Putamen (tissue), 1 donor: ENCODE measurements at places on chromosomes 12 and 14.

DNA sequence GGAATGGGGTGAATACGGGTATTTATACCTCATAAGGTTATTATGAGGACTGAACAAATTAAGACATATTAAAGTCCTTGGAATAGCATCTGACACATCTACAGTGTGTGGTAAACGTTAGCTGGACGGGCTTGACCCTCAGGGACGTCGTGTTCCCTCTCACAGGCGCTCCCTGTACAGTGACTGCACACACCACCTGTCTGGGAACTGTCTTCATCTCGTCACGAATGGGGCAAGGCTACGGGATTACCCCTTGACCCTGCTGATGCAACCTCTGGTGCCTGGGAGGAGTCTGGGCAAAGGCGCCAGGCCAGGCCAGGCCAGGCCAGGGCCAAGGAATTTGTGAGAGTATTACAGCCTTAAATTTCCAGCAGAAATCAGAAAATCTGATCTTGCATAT lies 191.1 kb downstream of the CALM1 start:
- no peak for DNase-seq

DNA sequence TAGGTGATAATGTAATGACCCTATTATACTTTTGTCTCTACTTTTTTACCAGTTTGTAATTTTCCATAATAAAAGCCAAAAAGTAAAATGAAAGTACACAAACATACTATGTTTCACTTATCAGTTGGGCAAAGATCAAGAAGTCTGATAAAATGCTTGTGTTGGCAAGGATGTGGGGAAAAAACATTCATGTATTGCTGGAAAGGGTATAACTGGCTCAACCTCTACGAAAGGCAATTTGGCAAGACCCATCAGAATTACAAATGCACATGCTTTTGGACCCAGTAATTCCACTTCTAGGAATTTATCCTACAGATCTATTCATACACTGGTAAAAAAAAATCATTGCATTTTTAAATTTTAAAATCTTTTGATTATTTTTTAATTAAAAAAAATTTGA lies 68.0 kb downstream of the SPTB start:
- DNase-seq: no peak

- no peak for DNase-seq
Measured at GRCh38 chr12:80135624-80136023, 36.3 kb downstream of the OTOGL start.

DNA sequence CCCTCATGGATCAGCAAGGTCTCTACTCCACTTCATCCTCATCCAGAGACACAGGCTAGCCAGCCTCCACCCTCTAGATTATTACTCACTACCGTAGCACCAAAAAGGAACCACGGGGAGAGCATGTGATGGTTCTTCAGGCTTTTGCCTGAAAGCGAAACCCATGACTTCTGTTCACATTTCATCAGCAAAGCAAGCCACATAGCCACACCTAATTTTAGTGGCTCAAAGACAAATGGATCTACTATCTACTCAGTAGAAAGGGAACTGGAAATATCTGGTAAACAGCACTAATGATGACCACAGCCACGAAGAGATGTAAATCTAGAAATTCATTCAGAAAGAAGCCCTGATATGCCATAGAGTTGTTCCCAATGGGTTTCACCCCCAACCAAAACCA lies 51.4 kb downstream of the VCPKMT start:
- DNase-seq: peak; percentile 30

GRCh38 chr12:41512497-41512896 lies 324.4 kb downstream of the PDZRN4 start:
- no peak for DNase-seq

GRCh38 chr14:55583942-55584468 lies 4.0 kb downstream of the KTN1 start:
- no peak for DNase-seq

DNA sequence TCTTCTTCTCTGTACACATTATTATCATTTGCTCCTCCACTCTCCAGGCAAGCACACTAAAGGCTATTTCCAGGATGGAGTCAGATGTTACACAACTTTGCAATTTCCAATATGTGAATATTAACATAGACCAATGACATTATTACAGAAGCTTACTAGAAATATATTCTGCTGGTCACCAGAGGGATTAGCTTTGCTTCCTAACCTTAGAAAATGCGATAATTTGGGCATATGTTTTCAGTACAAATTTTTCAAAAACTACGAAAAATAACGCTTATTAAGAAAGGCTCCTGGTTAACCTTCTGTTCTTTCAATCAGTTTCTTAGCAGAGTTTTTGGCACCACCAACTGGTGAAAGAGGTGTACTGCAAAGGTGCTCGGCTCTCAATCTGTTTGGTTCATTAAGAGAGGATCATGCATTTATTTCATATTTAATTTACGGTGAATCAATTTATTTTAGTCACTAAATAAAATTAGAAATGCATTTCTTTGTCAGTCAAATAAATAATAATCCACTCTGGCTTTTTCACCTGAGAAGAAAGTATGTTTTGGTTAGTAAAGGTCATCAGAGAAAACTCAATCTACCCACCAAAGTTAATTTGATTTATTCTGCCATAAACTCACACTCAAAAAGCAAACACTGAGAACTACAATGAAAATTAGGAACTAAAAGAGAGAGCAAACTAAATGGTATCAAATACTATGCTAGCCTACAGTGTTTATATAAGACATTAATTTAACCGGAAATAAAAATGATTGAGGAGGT lies 39.2 kb downstream of the EFCAB11 start:
- DNase-seq: peak; percentile 75

DNA sequence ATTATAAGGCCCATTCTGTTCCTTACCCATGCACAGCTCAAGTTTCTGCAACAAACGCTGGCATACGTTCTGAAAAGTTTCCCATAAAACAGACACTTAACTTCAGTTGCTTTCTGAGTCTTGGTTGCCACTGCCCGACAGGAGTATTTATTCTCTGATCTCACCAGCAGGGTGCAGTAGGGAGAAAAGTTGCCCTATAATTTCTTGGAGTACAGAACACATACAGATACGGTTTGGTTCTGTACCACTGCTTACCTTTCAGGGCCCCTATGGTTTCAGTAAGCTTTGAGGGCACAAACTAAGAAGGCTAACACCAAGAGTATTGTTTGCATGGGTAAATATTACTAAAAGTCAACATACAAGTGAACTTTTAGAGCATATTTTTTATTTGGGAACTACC lies 77.9 kb downstream of the SPATA7 start:
- DNase-seq: no peak

DNA sequence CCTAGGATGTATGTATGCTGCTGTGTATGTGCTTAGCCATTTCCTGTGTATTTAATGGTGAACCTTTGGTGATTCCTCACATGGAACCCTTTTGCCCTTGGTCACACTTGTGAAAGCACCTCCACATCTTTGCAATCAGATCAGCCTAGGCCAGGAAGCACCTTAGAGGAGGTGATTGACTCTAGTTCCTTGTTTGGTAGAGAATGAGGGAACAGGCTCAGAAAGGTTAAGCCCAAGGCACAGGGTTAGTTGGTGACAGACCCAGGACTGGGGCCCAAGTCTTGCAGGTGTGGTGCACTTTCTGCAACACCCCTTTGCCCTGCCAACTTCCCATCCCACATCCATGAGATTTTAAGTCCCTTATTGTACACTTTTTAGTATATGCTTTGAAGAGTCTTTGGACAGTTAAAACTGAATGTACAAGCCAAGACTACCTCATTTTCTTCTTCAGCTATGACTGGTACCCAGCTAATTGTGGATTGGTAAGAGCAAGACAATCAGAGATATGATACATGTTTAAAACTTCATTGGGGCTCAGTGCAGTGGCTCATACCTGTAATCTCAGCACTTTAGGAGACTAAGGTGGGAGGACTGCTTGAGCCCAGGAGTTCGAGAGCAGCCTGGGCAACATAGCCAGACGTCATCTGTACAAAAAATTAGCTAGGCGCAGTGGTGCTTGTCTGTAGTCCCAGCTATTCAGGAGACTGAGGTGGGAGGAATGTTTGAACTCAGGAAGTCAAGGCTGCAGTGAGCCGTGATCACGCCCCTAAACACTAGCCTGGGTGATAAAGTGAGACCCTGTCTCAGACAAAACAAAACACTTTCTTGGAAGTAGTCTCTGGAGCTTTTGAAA lies 71.1 kb downstream of the RASSF3 start:
- no peak for DNase-seq

DNA sequence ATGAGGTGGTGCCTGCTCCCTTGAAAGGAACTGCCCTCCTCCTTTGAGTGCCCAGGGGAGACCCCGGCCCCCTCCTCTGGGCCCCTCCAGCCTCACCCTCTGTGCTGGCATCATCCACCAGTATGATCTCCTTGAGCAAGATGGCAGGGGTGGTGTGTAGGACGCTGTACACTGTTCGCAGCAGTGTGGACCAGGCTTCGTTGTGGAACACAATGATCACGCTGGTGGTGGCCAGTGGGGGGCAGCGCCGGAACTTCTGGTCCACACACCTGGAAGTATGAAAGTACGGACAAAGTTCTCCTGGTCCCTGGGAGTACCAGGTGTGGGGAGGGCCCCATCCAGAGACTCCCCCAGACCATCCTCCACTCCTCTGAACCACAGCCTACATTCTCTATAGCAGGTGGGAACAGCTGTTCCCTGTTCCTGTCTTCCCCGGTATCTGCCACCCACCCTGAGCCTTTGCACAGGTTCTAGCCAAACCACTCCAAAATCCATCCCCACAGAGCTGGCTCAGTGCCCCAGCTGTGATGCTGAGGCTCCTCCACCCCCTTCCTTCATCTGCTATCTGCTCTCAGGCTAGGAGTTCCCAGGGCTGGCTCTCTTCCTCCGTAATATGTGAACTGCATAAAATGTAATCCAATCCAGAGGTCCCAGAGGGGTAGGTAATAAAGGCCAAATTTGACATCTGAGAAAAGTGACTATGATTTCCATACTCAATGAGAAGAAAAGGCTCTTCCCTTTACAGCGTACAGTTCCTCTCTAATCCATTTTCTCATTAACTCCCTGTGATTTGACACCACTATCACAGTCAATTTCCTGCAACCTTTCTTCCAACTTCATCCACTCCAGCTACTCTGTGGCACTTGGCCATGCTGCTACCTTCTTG lies 13.9 kb downstream of the GALNT6 start:
- no peak for DNase-seq

DNA sequence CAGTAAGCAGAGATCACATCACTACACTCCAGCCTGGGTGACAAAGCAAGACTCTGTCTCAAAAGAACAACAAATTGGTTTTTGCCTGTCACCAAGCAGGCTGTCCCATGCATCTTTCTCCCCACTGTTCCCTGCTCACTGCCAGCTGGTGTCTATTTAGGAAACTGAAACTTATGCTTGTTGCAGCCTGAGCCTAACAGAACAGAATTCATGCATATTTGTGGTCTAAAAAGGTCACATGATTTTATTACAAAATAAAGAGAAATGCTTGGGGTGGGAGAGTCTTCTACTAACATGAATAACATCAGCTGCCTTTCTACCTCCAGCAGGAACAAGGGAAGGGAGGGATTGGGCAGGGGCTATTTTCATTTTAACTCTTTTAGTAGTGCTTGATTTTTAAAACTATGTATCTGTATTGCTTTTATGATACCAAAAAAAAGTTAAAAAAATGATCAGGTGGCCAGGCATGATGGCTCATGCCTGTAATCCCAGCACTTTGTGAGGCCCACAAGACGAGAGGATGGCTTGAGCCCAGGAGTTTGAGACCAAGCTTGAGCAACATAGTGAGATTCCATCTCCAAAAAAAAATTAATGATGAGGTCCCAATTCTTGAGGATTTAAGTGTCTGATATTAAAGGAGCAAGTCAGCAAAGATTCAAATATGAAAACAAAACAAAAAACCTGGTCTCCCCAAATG lies 923 bp downstream of the STAT2 start:
- peak; percentile 69 for DNase-seq

GRCh38 chr12:132043216-132043615 lies 93.5 kb downstream of the EP400 start:
- DNase-seq: no peak

- DNase-seq: no peak
Measured at GRCh38 chr12:53070877-53071492, 8.2 kb downstream of the SPRYD3 start.

DNA sequence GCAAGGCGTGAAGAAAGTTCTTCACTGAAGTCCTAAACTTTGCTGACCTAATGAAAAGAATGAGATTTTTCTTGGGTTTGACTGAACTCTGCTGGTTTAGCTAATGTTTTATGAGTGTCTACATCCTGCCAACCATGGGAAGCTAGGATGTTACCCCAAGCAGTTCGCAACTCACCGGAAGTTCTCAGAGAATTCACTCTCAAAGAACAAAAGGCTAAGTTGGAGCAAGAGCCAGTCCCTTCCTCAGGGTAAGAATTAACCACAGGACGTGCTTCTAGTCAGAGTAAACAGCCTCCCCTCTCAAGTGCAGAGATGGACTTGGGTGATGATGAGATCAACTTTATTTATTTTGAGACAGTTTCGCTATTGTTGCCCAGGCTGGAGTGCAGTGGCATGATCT lies 37.3 kb downstream of the TCHP start:
- DNase-seq: no peak

DNA sequence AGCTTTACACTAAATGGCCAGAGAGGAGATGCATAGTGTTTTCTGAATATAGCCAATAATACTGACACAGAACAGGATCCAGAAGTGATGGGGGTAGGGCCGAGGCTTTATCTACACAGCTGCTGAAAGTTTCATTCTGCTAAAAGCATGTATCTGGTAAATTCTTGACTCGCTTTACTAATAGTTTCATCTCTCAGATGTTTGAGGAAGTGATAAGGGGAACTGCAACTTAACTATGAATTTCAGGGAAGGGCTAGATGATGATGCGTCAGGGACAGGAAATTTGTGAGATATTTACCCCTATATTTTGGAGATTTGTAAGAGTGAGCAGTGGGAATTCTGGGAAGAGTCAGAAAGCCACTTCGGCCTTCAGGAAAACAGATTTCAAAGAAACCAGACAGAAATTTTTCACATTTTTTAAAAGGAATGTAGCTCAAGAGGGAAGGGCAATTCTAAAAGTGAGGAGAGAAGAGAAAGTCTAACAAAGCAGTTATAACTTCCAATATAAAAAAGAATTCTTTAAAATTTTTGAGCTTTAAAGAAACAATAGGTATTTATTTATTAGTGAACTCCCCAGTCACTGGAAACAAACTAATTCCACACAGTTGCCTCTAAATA lies 243.1 kb downstream of the BCAT1 start:
- DNase-seq: no peak

DNA sequence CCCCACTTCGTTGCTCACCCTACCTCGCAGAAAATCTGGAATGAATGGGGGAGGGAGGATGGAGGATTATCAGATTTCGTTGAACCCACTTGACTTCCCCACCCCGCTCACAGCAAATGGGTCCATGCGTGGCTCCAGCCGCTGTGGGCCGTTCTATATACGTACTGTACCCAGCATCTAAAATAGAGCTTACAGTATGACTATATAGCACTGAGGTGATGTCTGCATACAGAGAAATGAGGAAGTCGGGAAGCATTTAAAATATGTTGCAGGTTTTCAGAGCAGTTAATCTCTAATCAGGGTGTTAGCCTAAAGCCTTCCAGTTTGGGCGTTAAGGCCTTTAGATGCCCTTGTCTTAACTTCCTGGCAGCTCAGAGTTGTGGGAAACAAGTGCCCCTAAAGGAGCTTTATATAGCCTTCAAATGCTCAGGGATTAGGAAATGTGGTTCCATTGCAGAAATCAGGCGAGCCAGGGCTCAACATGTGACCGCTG lies 1.4 kb downstream of the BICDL1 start:
- no peak for DNase-seq

- no peak for DNase-seq
Measured at GRCh38 chr12:69851976-69852375, 26.9 kb downstream of the MYRFL start.

GRCh38 chr14:35333264-35333730 lies 41.1 kb downstream of the PSMA6 start:
- DNase-seq: no peak

- DNase-seq: no peak
Measured at GRCh38 chr12:122672515-122672914, 30.6 kb downstream of the HCAR2 start.

- no peak for DNase-seq
Measured at GRCh38 chr14:91313852-91314251, 69.3 kb upstream of the GPR68 start.
